Amygdala (tissue), 56 donors: ENCODE measurements at places on chromosomes 16 and 17.

DNA sequence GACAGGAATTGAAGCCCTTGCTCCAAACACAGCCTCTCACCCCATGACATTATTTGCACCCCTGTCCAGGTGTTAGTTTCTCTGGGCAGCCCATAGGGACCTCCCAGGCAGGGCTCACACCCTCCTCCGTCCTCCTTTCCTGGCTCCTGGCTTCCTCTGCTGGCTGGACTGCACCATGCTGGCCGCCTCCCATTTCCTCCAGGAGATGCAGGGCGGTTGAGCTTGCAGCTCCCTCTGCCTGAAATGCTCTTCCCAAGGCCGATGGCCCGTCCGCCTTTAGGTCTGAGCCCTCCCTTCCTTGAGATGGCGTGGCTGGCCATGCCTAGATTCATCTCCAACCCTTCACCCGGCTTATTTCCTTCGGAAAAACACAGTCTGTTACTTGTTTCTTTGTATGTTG is 334.8 kb downstream of the SNX29 start:
- no peak for DNase-seq

DNA sequence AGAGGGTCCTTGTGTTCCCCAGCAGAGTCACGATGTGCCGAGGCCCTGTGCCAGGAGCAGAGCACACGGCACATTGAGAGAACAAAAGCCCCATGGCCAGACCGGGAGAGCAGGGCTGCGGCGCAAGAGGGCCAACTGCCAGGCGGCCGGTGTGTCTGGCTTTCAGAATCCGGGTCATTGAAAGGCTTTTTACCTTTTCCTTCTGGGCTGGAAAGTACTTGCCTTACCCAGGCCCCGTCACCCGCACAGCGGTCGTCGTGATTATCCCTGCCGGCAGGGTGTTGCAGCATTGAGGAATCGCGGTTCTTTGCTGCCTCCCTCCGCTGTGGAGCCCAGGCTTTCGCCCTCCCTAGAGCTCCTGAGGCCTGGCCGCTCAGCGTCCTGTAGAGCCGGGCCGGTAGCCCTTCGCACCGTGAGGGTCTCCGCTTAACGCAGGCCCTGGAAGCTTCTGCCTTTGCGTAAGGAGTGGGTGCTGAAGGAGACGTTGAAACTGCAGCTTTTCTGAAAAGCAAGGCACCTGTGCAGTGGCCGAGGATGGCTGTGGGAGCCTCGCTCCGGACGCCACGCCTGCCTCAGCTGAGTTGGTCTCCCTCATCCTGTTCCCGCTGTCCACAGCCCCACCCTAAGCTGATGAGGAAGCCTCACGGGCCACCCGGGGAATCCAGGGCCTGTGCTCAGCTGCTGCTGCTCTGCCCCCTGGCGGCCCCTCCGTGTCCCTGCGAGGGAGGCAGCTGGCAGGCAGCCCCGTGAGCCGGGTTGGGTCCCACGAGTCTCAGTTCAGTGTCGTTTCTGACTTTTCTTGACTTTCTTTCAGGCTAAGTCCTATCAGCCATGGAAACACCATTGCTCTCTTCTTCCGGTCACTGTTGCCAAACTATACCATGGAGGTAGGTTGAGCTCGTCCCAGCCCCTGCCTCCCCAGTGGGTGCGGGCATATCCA is 8.6 kb upstream of the MC1R start:
- DNase-seq = peak; percentile 78

GRCh38 chr17:3890082-3890877 is 2.6 kb downstream of the CAMKK1 start:
- no peak for DNase-seq

- DNase-seq = no peak
Observed at GRCh38 chr16:55466209-55466608, 12.8 kb upstream of the MMP2 start.

DNA sequence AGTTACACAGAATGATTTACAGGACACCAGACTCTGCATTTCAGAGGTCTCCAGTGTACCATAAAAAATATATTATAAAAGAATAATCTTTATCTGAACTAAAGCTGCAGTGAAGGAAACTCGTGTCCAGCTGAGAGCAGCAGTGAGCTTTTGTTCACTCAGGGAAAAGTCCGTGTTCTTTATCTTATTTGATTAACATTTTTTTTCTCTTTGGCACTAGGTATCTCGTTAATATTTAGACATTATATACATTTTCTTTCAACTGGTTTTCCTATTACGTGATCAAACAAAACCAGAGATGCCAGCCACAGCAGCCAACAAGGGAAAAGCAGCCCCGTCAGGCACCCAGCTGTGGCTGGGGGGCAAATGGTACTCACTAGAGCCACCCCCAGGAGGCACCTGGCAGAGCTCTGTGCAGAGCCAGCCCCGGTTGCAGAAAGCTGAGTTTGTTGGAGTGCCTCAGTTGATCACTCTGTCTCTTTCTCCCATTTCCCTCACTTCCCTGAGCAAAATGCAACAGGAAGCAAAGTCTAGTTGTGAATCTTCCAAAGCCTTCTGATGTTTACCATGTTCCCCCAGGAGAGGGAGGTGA is 1.1 kb upstream of the HS3ST4 start:
- DNase-seq = no peak

DNA sequence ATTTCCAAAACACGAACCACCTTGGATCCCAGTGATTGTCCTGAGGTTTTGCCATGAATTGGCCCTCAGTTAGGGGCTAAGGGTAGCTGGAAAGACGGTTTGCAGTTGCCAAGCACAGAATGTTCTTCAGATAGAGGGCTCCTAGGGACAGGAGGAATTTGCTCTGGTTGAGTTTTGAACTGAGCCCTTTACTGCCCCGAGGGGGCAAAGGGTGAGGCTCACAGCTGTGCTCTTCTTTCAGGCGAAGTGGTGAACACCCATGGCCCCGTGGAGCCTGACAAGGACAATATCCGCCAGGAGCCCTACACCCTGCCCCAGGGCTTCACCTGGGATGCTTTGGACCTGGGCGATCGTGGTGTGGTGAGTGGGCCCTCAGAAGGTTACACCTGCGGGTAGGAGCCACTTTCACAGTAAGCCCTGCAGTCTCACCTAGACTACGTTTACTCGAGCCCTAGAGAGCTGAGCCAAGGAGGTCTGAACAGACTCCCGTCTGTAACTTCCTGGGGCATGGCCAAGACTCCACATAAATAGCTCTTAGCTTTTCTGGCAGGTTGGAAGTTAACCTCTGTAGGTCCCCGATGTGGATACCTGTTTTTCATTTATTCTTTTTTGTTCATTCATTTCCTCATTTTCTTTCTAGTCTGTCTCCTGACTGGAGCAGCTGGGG is 32.5 kb downstream of the NMT1 start:
- DNase-seq = no peak

DNA sequence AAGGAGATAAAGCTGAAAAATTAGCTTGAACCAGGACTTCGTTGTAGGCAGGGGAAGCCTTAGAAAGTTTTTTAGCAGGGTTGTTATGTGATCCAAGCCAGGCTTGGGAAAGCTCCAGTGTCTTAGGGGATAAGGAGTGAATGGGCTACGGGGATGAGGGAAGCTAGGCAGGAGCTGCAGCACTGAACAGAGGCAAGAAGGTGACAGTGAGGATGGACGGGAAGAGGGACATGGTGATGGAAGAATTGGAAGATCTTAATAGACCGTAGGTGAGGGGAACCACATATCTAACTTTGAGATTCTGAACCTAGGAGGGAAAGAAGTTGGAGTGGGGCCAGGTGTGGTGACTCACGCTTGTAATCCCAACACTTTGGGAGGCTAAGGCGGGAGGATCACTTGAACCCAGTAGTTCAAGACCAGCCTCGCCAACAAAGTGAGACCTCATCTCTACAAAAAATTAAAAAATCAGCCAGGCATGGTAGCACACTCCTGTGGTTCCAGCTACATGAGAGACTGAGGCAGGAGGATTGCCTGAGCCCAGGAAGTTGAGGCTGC is 3.2 kb downstream of the RHBDL3 start:
- no peak for DNase-seq

DNA sequence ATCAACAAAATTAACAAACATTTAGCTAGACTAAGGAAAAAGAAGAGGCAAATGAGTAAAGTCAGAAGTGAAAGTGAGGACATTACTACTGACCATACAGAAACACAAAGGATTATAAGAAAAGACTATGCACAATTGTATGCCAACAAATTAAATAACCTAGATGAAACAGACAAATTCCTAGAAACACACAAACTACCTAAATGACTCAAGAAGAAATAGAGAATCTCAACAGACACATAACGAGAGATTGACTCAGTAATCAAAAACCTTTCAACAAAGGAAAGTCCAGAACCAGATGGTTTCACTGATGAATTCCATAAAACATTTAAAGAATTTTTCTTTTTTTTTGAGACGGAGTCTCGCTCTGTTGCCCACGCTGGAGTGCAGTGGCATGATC is 35.7 kb upstream of the MYLK3 start:
- no peak for DNase-seq

DNA sequence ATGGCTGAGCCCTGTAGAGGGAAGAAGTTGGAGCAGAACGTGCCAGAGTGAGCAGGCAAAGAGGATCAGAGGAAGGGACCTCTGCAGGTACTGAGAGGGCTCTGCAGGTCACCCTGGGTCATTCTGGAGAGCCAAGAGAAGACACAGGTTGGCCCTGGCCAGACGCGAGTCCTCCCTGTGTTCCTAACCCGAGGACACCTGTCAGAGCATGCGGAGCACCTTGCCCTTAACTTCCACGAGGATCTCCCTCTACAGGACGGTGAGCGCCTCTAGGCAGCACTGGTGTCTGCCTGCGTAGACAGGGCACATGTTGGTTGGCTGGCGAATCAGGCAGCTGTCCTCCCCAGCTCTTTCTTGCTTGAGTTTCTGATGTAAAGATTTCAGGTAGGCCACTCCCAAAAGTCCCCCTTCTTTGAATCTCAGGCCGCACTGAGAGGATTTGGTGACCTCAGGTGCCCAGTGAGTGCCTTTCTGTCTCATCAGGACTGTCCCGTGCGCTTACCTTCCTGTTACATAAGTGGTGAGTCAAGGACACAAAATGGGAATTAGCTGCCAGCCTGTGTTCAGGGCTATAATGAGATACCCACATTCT is 45.3 kb downstream of the MPRIP start:
- no peak for DNase-seq

DNA sequence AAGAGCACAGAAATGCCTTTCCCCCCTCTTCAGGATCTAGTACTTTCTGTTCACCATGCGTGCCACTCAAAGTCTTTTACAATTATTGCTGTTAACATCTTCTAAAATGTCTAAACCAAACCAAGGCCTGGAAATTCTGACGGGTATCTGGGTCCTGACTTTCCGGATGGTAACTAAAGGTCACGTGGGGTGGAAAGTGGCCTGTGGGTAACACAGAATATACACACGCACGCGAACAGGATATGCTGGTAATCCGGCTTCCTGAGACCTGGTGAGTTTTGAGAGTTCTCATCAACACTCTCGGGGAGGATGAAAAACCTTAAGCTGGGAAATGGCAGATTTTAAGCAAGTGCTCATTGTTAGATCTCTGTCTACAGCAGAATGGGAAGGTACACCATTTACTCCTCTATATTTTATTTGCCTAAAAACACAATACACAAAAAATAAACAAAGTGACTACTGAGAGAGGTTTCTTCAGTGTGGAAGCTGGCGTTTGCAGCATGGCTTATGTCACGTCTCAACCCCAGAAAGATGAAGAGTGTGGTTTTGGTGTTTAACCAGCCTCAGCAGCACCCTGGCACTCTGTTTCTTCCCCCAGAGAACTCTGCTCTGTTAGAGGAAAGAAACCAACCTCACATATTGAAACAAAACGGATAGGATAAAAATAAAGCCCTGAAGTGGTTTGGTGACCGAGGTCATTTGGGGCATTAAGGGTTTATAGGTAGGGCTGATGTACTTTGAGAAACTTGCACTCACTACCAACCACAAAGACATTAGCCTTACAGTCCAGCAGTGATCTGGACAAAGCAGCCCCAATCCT is 37.3 kb downstream of the SMG6 start:
- no peak for DNase-seq

DNA sequence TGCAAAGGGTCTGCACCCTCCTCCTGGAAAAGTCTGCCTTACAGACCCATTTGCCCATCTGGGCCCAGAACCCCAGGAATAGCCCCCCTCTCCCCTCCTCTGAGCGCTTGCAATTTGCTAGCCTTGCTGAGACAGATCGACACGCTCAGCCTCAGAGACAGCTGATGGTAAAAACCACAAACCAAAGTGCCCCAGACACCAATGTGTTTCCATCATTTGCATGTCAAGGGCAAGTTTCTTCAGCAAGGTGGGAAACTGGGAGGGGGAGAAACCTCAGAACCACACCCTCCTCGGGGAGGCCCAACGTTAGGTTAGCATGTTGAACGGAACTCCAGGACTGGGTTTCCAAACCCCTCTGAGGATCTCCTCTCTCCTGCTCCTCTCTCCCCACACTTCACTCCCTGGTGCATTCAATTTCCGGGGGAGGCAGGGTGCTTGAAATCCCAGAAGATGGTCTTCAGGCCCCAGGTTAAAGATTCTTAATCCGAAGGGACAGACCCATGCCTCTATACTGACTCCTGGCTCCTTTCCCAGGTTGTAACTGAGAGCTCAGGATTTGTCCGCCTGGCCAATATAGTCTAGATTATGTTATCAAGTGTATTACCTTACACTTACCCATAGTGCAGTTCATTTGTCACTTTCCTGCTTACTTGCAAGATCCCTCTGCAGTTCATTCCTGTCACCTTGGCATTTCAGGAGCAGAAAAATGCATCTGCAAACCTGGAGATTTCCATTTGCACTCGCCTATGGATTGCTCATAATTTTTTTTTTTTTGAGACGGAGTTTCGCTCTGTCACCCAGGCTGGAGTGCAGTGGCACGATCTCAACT is 1.3 kb upstream of the CUEDC1 start:
- DNase-seq = no peak

GRCh38 chr17:32609884-32610650 is 123.3 kb downstream of the CDK5R1 start:
- DNase-seq = no peak

GRCh38 chr17:60744355-60744966 is 66.8 kb downstream of the BCAS3 start:
- DNase-seq = no peak

DNA sequence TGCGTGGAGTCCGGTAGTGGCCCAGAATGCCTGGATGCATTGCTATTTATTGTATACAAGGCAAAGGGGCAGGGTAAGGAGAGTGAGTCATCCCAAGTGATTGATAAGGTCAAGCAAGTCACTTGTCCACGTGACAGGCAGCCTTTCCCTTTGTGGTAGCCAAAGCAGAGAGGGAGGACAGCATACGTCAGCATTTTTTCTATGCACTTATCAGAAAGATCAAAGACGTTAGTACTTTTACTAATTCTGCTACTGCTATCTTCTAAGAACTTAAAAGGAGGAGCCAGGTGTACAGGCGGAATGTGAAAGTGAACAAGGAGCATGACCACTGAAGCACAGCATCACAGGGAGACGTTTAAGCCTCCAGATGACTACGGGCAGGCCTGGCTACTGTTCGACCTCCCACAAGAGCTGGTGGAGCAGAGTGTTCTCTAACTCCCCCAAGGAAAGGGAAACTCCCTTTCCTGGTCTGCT is 47.9 kb upstream of the ARL4D start:
- DNase-seq = no peak
